Activated CD8-positive, alpha-beta memory T cell treated with anti-CD3 and anti-CD28 coated beads for 1 hour (primary cell): ENCODE measurements at places on chromosomes 16 and 17.

- DNase-seq = no peak
Measured at GRCh38 chr17:5485270-5486205, at the start of gene DERL2. Gene DERL2 (minus strand): TSS chr17:5486178. CDS start chr17:5486161, 17 bp downstream.

DNA sequence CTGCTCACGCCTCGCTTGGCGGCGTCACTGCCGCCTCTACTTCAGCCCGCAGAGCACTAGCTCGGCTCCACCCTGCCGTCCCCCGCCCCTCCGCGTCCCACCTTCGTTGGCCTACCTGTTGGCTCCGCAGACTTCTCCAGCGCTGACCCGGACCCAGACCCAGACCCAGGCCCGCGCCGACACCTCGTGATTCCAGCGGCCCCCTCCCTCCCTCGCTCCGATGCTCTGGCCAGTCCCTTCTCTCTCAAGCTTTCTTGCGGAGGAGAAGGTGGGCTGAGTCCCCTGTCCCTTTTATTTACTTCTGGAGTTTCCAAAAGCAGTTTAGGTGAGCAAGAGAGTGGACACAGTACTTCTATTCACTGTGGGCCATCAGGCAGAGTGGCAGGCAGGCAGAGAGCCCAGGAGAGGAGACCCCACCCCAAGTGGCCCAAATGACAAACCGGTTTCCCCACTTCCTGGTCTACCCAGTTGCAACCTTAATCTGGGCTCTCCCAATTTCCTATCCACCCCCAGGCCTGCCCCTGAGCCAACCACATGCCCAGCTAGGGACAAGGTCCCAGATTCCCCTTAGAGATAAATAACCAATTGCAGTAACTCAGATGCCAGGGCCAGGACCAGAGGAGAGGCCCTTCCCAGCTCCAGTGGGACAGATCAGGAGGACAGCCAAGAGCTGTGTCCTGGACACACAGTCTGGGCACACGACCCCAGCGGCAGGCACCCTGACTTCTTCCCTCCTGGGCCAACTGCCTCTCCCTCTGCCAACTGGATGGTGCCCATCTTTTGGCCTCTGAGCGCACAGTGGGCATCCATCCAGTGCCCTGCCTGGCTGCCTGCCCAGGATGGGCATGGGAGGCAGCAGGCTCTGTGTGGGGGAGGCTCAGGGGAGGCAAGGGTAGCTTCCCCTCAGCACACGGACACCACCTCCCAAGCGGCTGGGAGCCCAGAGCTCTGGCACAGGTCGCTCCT is 1.2 kb upstream of the SRCIN1 start:
- DNase-seq = no peak

- no peak for DNase-seq
Measured at GRCh38 chr17:48907713-48908046, 527 bp upstream of the UBE2Z start.

- no peak for DNase-seq
Measured at GRCh38 chr17:81492202-81492601, 20.4 kb downstream of the ACTG1 start.

DNA sequence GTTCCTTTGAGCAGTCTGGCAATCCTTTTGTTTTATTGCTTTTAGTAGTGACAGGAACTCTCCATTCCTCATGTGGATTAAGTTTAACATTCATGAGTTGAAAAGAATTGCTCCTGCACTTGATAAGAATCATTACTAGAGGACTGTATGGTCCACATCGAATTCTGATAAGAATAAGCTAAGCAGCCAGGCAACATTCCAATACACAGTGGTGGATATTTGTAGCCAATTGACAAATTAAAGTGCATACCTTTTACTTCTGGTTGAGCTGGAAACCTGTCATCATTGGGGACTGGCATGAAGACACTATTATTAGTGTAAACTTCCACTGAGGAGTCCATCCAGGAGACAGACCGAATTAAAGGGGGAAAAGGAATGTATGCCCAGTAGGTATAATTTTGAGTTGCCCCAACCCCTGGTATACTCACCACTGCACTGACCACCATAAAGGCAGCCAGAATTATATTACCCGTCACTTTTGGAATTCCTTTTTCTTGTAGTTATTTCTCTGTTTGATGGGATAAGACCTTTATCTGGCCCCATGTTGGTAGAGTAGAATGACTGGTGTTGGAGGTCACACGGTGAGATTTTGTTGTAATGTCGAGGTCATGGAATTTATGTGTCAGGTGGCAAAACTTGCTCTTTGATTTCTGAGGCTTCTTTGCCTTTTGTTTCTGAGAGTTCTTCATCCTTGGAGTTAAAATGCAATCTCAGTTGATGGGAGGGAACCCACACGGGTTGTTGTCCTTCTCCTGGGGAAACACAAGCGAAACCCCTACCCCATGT is 72.1 kb upstream of the ARL4D start:
- no peak for DNase-seq

- DNase-seq = no peak
Measured at GRCh38 chr16:84284154-84284722, 10.4 kb upstream of the WFDC1 start.

DNA sequence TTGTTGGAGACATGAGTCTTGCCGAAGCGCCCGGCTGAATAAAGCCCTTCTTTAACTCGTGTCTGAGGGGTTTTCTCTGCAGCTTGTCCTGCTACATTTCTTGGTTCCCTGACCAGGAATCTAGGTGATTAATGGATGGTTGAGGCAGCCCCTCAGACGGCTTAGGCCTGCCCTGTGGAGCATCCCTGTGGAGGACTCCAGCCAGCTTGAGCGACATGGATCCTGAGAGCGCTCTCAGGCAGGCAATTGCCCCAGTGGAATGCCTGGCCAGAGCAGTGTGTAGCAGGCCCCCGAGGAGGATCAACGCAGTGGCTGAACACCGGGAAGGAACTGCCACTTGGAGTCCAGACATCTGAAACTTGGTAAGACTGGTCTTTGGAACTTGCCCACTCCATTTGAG is 17.3 kb upstream of the ENDOV start:
- no peak for DNase-seq

GRCh38 chr16:84454611-84455010 is 49.8 kb downstream of the MEAK7 start:
- no peak for DNase-seq

GRCh38 chr17:81460856-81461460 is 51.6 kb downstream of the ACTG1 start:
- no peak for DNase-seq

- DNase-seq = no peak
Measured at GRCh38 chr17:64326420-64327054, 63.5 kb upstream of the TEX2 start.

GRCh38 chr17:4208238-4208637 is 55.5 kb downstream of the ANKFY1 start:
- DNase-seq = no peak

- no peak for DNase-seq
Measured at GRCh38 chr16:77327717-77328116, 107.1 kb downstream of the ADAMTS18 start.

- no peak for DNase-seq
Measured at GRCh38 chr16:19874026-19874425, 10.6 kb downstream of the GPRC5B start.

DNA sequence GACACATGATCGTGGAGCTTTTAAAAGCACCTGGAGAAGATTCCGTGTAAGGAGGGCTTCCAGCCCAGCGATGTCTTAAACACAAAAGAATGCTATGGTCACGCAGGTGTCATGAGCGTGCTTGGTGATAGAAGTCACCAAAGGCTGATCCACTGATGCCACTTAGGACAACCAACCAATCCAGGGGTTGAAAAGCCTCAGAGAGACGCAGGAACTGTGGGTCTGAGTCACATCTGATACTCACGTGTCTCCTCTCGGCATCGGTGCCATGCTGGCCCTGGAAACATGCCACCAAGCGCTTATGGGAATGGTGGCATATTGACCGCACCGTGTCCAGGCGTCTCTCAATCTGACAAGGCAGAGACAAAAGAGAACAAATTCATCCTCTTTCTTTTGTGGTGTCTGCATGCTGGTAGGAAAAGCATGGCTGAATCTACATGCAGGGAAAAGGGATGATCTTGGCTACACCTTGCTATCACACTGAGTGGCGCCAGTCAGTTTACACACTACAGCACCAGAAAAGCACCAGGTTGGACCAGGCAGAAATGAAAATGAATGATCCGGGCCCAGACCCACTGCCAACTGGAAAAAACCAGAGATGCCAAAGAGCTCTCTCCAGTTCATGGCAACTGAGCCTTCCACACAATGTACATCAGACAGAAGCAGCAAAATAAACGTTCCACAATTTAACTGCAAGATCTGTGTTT is 38.0 kb downstream of the ARHGAP17 start:
- DNase-seq = no peak

DNA sequence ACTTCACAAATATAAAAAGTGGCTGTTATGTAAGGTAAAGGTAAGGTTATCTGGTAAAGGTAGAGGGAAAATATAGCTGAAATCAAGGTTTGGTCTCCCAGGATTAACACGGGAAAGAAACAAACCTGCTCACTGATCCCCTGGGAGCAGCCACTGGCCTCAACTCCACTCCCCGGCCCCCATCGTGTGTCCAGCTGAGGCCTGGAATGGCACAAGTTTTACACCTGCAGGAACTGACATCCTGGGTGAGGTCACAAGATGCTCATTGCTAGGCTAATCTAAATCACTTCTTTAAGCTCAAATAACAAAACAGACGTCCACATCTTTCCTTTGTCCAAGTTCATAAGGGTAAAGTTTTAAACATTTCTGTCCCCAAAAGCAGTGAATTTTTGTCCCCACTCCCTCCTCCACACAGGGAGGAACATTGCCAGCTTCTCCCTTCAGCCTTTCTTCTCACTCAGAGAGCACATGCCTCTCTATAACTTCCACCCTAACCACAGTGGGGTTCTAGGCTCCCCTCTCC is 46.3 kb downstream of the ERN1 start:
- DNase-seq = no peak

DNA sequence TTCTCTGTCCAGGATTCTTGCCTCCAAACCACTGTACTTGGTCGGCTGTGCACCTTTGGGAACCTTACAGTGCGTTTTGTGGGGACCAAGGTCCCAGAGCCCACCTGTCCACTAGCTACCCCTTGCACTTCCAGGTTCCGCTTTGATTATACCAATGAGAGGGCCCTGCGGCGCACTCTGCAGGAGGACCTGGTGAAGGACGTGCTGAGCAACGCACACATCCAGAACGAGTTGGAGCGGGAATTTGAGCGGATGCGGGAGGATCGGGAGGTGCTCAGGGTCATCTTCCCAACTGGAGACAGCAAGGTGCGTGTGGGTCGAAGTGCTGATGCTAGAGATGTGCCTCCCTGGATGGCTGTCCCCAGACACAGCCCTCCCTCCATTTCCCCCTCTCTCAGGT is 18.8 kb downstream of the POLR2A start:
- no peak for DNase-seq

- no peak for DNase-seq
Measured at GRCh38 chr17:56098746-56099145, 54.5 kb upstream of the ANKFN1 start.

DNA sequence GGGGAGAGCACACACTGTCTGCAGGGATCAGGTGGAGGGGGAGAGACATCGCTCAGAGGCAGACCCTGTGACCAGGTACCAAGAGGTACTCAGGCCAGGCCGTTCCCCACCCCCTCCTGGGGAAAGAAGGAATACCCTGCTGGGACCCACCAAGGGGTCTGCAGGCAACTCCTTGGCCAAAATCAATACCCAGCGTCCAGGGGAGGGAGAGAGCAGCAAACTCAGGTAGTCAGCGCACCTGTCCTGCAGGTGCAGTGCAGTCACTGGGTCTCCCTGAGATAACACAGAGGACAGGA is 57.5 kb upstream of the DOC2B start:
- DNase-seq = no peak

DNA sequence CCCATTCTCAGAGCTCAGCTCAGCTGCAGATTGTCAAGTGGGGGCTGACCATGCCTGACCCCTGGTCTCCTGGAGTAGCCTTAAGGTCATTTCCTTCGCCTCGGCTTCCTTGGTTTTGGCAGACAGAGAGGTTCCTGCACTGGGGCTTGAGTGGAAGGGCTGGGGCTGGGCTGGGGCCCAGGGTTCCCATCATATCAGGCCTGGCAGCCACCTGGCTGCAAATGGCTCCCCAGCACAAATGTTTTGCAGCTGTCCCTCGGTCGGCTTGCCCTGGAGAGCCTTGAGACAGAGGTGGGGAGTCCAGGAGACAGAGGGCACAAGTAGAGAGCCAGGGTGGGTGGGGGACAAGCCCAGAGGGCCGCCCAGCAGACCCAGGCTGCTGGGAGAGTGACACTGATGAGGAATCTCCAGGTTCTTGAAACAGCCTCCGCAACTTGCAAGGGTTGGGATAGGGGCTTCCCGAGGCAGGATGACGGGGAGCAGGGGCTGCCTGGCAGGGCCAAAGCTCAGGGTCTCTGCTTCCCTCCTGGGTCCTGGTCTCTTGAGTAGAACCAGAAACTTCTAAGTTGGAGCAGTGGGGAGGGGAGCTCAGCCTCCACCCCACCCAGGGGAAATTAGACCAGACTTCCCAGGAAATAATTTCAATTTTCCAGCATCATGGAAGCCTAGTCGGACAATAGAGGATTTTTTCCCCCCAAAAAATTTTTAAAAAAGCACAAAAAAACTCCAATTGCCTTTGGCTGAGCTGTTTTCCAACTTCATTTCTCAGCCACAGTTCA is 19.3 kb downstream of the IGFBP4 start:
- DNase-seq = no peak

GRCh38 chr17:42287305-42287976 is 857 bp upstream of the STAT5A start:
- no peak for DNase-seq

GRCh38 chr16:17590711-17591654 is 120.2 kb upstream of the XYLT1 start:
- no peak for DNase-seq

- no peak for DNase-seq
Measured at GRCh38 chr17:65061646-65062045, 5.1 kb upstream of the GNA13 start.

GRCh38 chr17:2271985-2272702 is 31.4 kb downstream of the SMG6 start:
- no peak for DNase-seq

- DNase-seq = no peak
Measured at GRCh38 chr17:19978209-19978802, 678 bp upstream of the AKAP10 start.

- DNase-seq = no peak
Measured at GRCh38 chr16:83356266-83356665, 451.5 kb upstream of the HSBP1 start.

- DNase-seq = no peak
Measured at GRCh38 chr16:58820411-58820810, 86.3 kb upstream of the GOT2 start.

GRCh38 chr17:75031972-75032719 is 14.6 kb downstream of the ATP5PD start:
- DNase-seq = peak; percentile 27

DNA sequence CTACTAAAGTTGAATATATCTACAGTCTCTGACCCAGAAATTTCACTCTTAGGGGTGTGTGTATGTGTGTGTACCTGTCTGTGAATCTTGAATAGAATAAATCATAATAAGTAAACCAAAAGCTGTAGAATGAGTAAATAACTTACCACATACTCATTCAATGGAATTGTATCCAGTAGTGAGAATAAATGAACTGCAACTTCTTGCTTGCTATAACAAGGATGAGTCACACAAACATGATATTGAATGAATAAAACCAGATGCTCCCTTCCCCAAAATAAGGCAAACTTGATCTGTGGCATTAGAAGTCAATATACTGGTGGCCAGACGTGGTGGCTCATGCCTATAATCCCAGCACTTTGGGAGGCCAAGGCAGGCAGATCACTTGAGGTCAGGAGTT is 259.8 kb upstream of the MON1B start:
- DNase-seq = no peak
